ENCODE measurements at places on chromosomes 6 and 20.

GRCh38 chr6:102619585-102619984 lies 1226.1 kb downstream of the GRIK2 start:
- no peak for DNase-seq

GRCh38 chr6:156657296-156657695 lies 119.9 kb upstream of the ARID1B start:
- no peak for DNase-seq

- no peak for DNase-seq
These were observed 10.6 kb downstream of the COL9A3 start for GRCh38 chr20:62827311-62828038.

GRCh38 chr6:24458941-24459340 lies 30.4 kb downstream of the GPLD1 start:
- DNase-seq: no peak

- DNase-seq: no peak
These were observed 5.0 kb upstream of the APOBEC2 start for GRCh38 chr6:41047745-41048732.

DNA sequence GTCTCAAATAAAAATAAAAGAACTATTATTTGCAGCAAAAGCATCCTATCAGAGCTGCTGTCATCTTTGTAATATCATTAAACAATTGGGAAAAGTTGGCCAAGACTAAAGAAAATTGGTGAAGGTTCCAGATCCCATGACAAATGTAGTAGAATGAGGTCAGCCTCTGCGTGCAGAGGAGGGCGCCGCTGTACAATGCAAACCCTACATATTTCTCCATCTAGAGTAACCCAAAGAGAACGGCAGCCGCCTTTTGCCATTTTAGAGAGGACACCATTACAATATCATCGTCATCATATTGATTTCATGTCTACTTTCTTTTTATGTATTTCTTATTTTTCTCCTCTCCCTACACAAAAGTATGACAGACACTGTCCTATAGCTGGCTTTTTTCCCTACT lies 59.5 kb downstream of the ZMYND8 start:
- peak; percentile 46 for DNase-seq

GRCh38 chr6:166466178-166467122 lies 83.7 kb upstream of the MPC1 start:
- DNase-seq: no peak

DNA sequence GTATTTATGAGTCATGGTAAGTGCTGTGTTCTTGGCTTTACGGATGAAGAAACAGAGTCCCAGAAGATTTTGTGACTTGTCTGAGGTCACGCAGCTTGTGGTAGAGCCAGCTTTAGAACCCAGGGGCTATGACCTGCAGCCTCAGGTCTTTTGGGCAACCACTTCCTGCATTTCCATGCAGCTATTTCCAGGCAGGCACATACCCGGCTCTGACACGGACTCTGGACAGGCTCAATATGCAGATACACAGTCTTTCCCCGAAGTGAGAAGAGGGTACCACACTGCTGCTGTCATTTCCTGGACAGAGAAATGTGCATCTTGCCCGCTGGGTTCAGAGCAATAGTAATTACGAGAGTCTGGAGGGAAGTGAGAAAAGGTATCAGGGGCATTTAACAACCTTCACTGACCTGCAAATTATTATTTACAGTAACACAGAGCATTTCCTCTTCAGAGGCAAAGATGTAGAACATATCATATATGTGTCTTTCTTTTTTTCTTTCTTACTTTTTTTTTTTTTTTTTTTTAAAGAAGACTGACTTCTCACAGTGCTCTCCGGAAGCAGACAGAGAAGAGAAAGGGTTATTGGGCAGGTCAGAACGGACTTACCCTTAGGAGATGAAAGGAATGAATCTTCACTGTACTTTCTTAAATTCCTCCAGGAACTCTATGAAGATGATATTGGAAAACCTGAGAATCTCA lies 185.1 kb downstream of the CLIC5 start:
- DNase-seq: peak; percentile 10

DNA sequence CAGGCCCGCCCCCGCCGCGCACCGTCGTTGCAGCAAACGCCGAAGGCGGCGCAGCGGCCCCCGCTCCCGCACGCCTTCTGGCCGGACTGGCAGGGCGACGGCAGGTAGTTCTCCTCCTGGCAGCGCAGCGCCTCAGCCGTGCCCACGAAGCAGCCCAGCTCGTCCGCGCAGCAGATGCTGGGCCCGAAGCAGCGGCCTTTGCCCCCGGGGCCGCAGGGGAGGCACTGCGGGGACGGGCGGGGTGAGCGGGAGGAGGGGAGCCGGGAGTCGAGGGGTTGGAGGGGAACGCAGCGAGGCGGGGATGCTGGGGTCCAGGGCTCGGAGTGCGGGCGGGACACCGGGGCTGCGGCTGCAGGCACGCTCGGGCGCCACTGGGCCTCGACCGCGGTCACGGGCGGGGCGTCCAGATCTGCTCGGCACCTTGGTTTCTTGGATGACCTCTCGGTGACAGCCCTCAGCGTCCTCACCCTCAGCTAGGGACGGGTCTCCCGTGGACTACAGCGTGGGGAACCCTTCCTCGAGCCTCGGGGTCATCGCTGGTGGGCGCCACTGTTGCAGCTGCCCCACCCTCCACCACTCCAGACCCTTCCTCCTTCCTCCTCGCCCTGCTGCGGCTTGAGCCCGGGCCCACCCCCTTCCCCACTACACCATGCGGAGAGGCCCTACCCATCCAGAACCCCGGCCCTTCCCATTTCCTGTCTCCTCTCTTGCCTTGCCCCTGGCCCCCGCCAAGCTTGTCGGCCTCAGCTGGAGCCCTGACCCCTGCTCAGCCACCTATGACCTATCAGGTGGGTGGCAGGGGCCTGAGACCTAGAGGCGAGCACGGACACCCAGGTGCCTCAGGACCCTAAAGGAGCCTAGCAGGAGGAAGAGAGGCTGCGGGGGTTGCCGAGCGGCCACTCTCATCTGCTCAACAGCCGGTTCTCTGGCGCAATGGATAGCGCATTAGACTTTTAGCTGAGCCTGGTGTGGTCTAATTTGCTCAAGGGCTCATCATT lies 1.3 kb downstream of the AVP start:
- peak; percentile 24 for DNase-seq

- DNase-seq: no peak
These were observed 13.1 kb downstream of the NTSR1 start for GRCh38 chr20:62721511-62722370.

DNA sequence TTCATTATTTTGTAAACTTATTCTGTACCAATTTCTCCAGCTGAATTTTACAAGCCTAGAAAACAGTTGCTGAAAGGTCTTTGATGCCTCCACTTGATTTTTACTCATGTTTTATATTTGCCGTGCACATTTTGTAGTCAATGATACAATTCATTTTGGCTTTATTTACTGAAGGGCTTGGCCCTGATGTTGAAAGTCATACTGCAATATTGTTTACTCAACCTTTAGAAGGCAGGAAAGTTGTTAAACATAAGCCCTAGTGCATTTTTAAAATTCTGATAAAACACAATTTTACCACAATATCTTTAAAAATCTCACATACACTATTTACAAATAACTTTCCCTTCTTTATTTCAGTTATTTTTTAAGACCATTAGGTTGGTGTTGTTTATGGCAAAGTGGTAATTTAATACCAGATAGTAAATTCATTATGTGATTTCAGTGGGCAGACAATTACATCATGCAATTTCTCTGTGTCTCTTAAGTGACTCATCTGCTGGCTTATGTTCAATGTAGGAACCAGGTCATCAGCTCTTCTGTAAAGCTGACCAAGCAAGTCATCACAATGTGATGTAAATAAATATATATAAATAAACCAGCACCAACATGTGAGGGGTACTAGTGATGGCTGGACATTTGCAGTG lies 121.1 kb upstream of the SLC35B3 start:
- DNase-seq: no peak

- no peak for DNase-seq
These were observed 229.9 kb upstream of the MAP3K7 start for GRCh38 chr6:90816764-90817163.

- no peak for DNase-seq
These were observed 25.3 kb upstream of the SMIM29 start for GRCh38 chr6:34274129-34274528.

DNA sequence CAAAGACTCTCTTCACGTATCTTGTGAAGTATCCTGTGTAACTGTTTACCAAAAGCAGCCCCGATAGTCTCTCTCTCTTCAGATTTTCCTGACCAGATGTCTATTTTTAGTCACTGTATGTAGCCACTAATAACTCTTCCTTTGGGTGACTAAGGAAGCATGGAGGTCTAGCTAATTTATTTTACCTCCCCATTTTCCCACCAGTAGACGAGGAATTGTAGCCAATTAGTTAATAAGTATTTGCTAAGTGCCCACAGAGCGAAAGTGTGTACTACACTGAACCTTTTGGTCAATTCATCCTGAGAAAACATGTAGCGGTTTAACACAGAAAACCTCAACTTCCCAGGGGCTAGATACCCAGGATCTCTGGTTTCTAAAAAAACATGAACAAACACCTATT lies 180.6 kb downstream of the TBX18 start:
- DNase-seq: no peak

GRCh38 chr6:125947615-125948014 lies 9.0 kb upstream of the HINT3 start:
- DNase-seq: no peak

DNA sequence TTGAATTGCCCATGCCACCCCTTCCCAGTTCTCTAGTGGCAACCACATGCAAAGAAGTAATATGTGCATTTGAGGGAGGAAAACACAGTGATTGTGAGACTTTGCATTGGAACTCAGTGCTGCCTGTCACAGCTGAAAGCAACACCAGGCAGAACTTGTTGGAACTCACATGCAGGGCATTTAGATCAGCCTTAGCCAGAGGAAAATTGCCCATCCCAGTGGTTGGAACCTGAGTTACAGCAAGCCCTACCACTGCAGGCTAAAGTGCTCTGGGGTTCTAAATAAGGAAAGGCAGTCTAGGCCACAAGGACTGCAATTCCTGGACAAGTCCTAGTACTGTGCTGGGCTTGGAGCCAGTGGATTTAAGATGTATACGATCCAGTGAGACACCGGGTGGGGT lies 245.3 kb upstream of the UFL1 start:
- DNase-seq: no peak

DNA sequence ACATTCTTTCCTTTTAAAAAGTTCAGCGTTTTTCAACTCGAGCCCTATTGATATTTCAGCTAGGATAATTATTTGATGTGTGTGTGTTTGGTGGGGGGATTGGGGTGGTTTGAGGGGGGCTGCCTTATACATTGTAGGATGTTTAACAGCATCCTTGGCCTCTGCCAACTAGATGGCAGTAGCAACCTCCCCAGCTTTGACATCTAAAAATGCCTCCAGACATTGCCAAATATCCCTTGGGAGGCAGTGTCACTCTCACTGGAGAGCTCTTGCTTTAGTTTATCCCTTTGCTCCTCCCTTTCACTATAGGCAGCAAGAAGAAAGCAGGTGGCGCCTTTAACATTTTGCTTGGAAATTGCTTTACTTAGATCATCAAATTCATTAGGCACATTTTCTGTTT lies 14.6 kb upstream of the TP53TG5 start:
- no peak for DNase-seq

DNA sequence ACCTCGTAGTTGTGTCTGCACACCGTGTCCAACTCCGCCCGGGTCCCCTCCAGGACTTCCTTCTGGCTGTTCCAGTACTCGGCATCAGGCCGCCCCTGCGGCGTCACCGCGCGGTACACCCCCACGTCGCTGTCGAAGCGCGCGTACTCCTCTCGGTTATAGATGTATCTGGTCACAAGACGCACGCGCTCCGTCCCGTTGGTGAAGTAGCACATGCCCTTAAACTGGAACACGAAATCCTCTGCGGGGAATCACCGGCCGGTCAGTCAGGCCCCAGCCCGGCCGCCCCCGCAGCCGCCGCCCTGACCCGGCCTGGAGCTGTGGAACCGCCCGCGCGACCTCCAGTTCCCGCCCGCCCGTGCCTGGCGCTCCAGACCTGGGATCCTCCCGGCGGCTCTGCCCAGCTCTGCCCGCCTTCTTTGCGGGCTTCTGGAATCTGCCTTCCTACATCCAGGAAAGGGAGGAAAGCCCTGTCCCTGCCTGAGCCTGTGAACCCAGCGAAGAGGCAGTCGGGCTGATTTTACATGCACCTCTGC lies 1.6 kb downstream of the HLA-DQB1 start:
- peak; percentile 27 for DNase-seq

- DNase-seq: no peak
These were observed 33.7 kb downstream of the ADGRF5 start for GRCh38 chr6:46888031-46888430.

- DNase-seq: no peak
These were observed 72.3 kb downstream of the SNX5 start for GRCh38 chr20:17896193-17896723.

- DNase-seq: no peak
These were observed 17.5 kb downstream of the TMEM244 start for GRCh38 chr6:129843573-129843972.

- no peak for DNase-seq
These were observed 60.2 kb downstream of the PYGB start for GRCh38 chr20:25308083-25308491.

DNA sequence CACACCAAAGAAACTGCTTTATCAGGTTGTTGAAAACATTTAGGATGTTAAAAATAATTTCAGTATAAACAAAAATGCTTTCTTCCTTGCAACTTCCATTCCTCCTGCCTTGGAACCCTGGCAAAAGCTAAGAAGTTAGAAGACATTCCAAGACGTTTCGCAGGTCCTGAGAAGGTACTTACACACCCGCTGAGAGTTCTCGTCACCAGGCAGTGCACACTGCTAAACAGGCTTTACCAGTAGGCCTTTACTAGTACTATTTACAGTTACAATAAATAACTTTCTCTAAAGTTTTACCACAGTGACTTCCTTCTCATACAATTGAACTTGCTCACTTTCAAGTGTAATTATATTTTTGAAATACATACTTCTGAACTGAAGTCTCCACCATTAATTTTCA lies 81.4 kb upstream of the RPS6KA2 start:
- no peak for DNase-seq

- no peak for DNase-seq
These were observed 64.3 kb downstream of the EDN1 start for GRCh38 chr6:12354499-12354898.

- DNase-seq: peak; percentile 44
These were observed 166.6 kb upstream of the TAB2 start for GRCh38 chr6:149150801-149151398.

DNA sequence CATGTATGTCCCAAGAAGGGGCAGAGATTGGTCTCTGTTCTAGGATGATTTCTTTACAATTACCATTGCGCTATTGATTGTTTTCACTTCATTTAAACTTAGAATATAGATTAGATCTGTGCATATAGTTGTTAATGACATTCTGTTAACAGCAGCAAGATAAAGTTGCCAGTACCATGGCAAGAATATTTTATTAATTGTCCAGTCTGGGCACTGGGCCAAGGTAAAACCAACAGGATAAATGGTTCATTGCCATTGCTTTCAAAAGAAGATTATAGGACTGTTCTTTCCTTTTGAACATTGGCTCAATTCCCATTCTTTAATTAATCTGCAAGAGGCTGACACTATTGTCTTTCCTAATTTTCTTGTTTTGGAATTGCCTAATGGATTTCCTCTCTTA lies 592.4 kb downstream of the RFPL4B start:
- no peak for DNase-seq

- no peak for DNase-seq
These were observed 838.0 kb downstream of the DHX35 start for GRCh38 chr20:39800111-39800510.
